Renal cortex interstitium (tissue), 15 donors: ENCODE measurements at places on chromosomes 4 and X. TPM values are rescaled to one million over a fixed set of nuclear protein-coding genes. Genes with fewer than 3 reads are reported as not detected.

DNA sequence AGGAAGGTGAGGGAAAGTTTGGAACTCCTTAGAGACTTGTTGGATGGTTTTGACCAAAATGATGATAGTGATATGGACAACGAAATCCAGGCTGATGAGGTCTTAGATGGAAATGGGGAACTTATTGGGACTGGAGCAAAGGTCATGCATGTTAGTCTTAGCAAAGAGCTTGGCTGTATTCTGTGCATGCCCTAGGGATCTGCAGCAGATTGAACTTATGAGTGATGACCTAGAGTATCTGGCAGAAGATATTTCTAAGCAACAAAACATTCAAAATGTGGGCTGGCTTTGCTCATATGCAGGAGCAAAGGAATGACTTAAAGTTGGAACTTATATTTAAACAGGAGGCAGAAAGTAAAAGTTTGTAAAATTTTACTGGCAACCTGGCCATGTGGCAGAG is 489.3 kb upstream of the DIPK2B start:
- no peak for DNase-seq

DNA sequence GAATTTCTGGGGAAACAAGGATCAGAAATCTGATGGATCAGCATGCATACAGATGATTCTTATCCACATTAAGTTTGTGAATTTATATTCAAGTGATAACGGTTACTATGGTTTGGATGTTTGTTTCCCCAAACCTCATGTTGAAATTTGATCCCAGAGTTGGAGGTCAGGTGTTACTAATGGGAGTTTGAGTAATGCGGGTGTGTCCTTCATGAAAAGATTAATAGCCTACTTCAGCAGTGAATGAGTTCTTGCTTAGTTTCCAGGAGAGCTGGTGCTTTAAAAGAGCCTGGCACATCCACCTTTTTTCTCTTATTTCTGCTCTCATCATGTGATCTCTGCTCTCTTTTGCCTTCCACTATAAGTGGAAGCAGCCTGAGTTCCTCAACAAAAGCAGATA is 712.4 kb downstream of the IL1RAPL1 start:
- no peak for DNase-seq

- DNase-seq, result no peak
These were observed 113.5 kb upstream of the TMEM164 start for GRCh38 chrX:109889289-109890006.

DNA sequence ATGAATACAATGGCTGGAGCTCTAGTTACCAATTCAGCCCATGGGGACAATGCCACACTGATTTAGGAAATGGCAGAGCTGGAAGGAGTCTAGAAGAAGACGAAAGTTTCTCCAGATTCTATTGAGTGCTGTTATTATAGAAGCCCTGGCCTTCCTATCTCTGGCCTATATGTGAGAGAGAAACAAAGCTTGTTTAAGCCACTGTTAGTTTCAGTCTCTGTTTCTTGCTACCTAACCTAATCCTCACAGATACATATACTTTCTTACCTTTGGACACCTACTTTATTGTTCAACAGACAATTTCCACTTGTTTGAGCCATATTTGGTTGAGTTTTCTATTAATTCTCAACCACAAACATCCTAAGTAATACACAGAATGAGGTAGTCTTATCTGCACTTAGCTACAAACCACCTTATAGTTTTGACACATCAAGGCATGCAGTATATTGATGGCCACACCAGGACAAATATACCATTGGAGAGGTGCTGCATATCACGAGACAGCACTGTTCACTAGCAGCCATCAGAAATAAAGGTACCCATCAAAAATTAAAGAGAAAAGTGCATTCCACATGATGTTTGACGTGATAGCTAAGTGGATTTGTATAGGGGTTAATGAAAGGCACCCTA is 190.2 kb downstream of the SMIM20 start:
- no peak for DNase-seq

DNA sequence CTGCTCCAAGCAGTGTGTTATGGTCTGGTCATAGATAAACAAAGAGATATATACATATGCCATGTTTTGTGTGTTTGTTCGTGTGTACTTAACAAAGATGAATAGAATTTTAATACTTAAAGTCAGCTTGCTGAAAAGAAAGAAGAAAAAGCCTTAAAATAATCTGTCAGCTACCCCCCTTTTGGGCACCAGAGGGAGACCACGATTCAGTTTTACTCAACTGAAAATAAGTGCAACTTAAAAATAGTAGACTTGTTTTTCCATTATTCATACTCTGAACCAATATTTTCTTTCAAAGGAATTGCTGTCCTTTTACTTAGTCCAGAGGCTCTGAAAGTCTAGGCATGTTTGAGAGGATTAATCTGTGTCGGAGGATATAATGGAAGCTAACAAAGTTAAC is 181.7 kb upstream of the AGTR2 start:
- no peak for DNase-seq

GRCh38 chr4:106034751-106035150 is 139.5 kb downstream of the NPNT start:
- DNase-seq, result no peak

GRCh38 chrX:39577985-39578869 is 519.5 kb downstream of the BCOR start:
- no peak for DNase-seq

GRCh38 chr4:109276482-109277095 is 25.9 kb downstream of the COL25A1 start:
- DNase-seq, result no peak

DNA sequence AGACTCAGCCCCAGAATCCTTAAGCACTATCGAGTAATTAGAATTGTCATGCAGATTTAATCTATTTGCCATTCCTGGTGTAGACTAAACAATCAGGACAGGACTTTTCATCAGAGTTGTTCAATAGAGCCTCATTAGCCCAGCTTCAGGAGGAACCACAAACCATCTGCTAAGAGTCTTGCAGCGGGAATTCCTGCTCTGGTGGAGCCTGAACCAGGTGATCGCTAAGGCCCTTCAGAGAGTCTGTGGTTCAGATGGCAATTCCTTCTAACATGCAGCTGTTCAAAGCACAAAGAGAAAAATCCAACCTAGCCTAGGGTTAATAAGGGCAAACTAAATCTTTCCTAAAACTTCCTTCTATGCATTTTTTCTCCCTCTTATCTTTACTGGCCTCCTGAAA is 119.1 kb upstream of the CPEB2 start:
- no peak for DNase-seq

- no peak for DNase-seq
These were observed 61.6 kb upstream of the CD99 start for GRCh38 chrX:2629316-2630007.

DNA sequence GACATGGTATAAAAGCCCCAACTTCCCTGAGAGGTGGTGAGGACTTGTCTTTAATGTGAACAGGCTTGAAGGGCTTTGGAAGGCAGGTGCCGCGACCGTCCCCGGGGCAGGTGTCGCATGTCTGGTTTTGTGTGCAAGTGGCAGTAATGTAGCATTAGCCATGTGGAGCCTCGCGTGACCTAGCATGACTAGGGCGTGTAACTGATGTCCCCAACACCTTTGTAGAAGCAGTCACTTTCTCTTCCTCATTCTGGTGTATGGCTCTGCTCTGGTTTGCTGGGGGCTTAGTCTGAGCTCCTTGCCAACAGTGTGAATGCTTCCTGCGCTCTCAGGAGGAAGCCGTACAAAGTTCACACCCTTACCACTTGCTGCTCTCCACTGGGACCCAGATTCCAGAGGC is 145.7 kb downstream of the AMMECR1 start:
- DNase-seq, result no peak

DNA sequence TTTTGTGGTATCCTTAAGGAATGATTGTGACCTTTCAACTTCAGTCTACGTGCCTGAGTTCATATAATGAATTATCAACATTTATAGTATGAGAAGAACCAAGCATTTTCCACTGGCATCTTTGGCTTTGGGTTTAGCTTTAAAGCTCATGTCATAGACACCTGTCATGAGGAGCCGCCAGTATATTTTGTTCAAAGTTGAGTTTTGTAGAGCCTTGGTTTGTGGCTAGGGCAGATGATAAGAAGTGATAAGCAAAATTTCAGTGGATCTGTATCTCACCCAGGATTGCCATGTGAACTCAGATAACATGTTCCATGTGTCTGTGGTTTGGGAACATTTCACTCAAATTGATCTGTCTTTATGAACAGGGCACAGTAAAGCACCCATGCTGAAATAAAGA is 873.2 kb downstream of the STPG2 start:
- no peak for DNase-seq

DNA sequence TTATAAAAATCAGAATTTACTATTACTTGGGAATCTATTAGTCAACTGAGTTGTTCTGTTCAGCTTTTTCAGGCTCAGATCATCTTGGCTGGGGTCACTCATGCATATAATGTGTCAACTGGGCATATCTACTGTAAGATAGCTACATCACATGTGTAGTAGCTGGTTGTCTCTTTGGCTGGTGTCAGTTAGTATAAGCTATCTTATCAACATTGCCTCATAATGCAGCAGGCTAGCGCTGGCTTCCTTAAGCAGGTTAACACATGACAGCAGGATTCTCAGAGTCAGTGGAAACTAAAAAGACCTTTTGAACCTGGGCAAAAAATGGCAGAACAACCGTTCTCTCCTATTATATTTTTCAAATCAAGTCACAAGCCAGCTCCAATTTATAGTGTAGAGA is 378.3 kb upstream of the PCDH10 start:
- no peak for DNase-seq

DNA sequence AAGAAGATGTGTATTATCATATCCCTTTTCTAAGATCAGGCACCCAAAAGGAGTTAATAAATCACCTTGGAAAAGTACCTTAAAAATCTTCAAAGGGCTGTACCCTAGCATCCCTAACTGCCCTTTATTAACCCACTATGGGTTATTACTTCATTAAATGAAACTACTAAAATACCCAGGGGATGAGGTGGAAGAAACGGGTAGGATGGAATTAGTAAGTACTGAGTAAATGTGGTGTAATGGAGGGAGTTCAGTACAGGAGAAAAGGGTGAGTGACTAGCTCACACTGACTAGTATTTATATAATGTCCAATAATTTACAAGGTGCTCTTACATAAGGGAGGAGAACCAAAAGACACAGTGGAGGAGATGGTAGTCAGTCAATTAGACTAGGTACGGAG is 51.0 kb upstream of the RASGEF1B start:
- no peak for DNase-seq

DNA sequence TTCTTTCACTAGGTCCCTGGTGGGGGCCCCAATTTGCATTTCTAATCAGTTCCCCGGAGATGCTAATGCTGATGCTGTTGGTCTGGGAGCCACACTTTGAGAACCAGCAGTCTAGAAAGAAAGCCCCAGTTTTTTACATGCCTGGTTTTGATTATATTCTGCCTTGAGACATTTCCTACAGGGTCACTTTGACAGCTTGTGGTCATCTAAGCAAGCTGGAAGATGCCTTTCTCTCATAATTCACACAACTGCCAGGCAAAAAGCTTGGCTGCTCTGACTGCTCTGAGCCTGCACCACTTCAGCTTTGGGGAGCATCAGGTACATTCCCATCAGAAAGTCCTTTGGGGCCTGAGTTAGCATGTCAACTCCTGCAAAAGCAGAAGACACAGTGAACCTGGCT is 5.9 kb upstream of the PLAC1 start:
- no peak for DNase-seq

GRCh38 chr4:123348946-123349345 is 47.6 kb upstream of the SPRY1 start:
- DNase-seq, result no peak

GRCh38 chrX:132671229-132671641 is 182.4 kb upstream of the MBNL3 start:
- no peak for DNase-seq

DNA sequence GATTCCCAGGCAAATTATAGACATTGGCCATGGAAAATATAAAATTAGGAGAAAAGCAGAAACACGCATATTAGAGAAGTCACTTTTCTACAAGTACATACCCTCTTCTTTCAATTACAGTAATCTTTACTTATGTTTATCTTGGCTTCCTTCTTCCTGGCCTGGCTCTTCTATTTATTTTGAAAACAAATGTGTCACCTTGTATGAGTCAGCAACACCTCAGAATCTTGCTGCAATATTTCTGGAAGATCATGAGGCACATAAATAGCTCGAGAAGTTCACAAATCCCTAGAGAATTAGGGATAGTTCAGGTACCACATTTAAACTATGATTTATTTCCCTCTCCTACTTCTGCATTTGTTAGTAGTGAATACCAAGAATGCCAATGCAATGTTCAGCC is 124.6 kb downstream of the ANOS1 start:
- no peak for DNase-seq

- no peak for DNase-seq
These were observed 69.1 kb downstream of the PSAPL1 start for GRCh38 chr4:7365462-7366179.

DNA sequence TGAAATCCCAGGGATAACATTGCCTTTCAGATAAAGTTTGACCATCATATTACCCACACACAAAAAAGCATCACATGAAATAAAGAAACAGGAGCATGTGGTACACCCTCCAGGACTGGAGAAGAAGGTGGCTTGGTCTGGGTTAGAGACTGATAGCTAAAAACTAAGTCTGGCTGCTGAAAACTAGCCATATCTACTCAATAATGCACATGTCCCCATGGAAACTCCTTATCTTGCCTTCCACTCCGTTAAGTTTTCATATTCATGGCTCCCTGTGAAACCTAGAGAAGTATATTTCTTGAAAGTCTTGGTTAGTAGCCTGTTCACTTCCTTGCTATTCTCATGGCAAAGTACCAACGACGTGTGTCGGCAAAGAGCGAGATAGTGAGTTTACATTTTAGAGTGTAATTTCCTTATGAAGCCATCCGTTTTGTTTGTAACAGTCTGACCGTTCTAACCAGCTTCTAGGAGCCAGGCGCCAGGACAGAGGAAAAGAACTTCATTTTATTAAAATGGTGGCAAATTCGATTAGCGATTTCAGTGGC is 6.7 kb upstream of the DCTD start:
- no peak for DNase-seq

DNA sequence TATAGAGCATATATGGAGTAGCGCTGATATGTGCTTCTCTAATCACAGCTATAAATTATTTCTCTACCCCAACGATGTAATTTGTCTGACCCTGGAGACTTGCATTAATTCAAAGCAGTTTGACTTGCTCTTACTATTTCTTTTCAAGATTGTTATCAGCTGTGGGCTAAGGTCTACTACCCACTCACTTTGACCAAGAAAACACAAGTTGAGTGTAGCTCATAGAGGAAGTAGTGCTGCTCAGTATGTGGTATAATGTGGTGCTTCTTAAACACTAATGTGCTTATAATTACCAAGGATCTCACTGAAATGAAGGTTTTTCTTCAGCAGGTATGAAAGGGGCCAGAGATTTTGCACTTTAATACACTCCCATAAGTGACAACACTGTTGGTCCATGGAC is 70.1 kb downstream of the INPP4B start:
- no peak for DNase-seq

GRCh38 chr4:73087871-73088270 is 18.4 kb upstream of the COX18 start:
- DNase-seq, result no peak

GRCh38 chrX:100409610-100410590 is at the start of gene PCDH19:
TSS of gene PCDH19 (minus strand) at chrX:100410273. CDS start at chrX:100408597, 1,676 bp downstream.
- no peak for DNase-seq

Gene TCP11X2
- 2.2 TPM for polyA plus RNA-seq

Gene WNK3
- 5.2 TPM for polyA plus RNA-seq

Gene CCKAR
- 0.06 TPM for polyA plus RNA-seq

Gene EMCN
- polyA plus RNA-seq, result 174 TPM

Gene ADGRL3
- 27.8 TPM for polyA plus RNA-seq

Gene GJB1
- polyA plus RNA-seq, result 46.9 TPM

Gene ATP11C
- polyA plus RNA-seq, result 47.3 TPM

Gene MAGEA2
- not detected for polyA plus RNA-seq

Gene RAB9B
- 2.6 TPM for polyA plus RNA-seq

Gene CTAG1A
- polyA plus RNA-seq, result not detected

Gene COX7B2
- polyA plus RNA-seq, result not detected

Gene SHROOM3
- 38.0 TPM for polyA plus RNA-seq
